NCI-H1092 (cell line): ENCODE measurements at places on chromosomes 1 and 21.

GRCh38 chr1:110604586-110605148, 1.5 kb downstream of the KCNA2 start:
- no peak for DNase-seq

GRCh38 chr1:153697191-153698019, 18.9 kb downstream of the NPR1 start:
- DNase-seq = no peak

GRCh38 chr1:109930252-109930993, 19.8 kb downstream of the CSF1 start:
- no peak for DNase-seq

DNA sequence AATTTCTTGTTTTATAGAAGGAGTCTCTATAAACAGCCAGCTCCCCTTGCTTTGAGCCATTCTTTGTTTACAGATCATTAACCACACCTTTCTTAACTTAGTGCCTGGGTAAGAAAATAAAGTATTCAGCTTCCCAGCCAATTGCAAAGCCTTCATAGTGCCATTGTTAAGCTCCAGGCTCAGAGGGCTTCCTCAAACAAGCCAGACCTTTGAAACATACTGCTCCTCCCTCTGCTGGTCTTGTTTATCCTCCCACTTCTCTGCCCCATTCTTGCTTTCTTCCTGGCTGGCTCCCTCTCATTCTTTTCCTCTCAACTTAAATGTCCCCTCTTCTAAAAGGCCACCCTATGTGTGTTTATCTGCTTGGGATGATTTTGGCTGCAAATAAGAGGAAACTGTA, 319.4 kb upstream of the ST6GALNAC5 start:
- DNase-seq = no peak

DNA sequence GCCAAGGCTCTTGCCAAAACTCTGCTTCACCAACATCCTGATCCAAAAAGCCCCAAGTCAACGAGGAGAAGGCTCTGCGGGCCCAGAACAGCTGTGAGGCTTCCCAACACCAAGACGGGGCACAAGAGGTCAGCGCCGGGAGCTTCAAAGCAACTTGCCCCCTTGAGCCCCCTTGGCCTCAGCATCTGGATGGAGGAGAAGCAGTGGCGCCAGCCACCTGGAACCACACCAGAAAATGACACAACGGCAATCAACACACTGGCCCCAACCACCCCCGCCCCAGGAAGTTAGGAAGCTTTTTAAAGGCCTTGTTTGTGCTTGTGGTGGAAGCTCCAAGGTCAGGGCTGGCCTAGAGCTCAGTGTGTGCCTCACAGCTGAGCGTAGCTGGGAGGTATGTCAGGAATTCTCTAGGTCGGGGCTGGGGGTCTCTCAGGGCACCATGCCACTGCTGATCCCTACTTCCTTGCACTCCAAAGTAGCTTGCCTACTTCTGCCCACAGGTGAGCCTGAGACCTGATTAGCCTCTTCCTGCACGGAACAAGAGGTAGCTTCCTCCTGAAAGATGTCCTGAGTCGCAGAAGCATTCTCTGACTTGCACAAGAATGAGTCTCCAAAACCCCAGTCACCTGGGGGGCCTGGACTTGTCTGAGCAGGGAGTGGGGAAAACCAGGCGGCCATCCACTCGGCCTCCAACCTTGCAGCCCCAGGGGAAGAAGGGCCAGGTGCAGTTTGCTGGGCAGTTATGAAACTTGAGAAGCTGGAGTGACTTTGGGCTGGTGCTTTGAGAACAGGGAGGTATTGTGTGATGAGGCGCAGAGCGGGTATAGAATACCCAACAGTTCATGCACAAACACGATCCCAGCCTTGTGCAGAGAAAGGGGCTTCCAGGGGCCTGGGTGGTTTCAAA, 9.7 kb upstream of the SRP9 start:
- DNase-seq = peak; percentile 75

DNA sequence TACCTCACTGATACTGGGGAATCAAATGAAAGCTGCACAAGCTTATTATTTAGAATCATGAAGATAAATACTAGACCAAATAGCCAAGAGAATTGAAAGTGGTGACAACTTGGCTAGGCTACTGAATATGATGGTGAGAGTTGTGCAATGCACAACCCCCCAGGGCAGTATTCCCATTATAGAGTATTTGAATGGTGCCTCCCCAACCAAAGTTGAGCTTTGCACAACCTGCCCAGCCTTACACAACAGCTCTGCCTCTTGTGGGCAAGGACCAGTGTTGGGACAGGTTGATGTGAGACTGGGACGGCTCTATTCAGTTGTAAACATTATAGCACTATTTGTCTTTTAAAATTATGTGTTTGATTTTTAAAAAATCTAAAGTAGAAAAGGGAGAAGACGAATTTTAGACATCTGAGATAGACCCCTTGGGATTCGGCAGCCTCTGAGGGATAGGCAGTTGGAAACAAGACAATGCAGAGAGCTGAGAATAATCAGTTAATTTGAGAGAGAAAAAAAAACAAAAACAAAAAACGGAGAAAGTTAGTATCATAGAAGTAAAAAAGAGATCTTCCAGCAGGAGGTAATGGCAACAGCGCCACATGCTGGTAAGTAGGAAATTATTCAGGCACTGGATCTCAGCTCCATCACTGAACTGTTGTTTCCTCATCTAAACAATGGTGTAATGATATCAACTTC, 91.0 kb upstream of the KCNA3 start:
- peak; percentile 25 for DNase-seq

DNA sequence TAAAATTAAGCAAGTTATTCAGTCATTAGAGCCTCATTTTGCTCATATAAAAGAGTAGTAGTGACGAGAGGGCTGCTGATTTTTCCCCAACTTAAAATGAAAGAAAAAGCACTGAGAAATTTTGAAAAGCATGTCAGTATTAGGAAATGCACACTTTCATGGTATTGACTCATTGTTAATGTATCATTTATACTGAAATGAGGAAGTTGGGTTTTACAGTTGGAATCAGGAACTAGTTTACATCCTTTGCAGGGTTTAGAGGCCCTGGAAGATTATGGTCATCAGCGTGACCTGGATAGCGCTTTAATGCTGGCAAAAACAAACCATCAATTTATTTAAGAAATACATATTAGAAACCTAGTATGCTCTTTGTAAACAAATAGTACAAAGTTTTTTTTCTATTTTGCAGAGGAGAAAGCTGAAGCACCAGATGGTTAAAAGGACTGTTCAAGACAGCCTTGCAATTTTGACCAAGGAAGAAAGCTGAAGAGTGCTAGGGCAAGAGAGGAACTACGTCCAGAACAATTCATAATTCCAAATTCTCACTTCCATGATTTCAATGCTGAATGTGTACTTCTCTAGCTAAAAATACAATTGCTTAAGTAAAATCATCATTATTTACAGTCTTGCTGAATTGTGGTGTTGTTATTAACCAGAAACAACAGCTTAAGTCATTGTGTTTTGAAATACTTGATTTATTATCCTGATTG, 94.8 kb upstream of the SGIP1 start:
- no peak for DNase-seq

GRCh38 chr1:147109762-147110161, 62.5 kb downstream of the PRKAB2 start:
- DNase-seq = no peak

DNA sequence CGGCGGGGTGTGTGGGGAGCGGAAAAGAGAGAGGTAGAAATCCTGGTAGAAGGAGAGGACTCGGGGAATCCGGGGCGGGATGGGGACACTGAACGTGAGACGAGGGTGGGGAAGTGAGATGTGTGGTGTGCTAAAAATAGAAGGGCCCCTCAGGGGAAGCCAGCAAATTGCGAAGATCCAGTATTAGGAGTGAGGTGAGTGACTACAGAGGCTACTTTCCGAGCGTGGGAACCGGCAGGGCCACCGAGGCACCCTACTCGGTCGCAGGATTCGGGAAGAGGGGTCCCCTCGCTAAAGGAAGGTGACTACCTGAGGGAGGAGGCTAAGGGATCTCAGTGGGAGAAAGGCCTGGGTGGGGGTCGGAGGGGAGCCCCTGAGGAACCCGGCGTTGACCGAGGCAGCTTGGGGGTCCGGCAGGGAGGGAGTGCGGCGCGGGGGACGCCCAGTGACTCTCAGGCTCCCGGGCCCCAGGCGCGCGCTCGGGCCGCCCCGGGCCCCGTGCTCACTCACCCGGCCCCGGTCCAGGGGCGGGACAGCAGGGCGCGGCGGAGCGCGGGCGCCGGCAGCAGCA, 318 bp downstream of the ALDH4A1 start:
- DNase-seq = no peak

- DNase-seq = no peak
Measured at GRCh38 chr1:211343607-211344006, 17.0 kb downstream of the TRAF5 start.

GRCh38 chr1:230082211-230082610, 15.2 kb downstream of the GALNT2 start:
- no peak for DNase-seq

DNA sequence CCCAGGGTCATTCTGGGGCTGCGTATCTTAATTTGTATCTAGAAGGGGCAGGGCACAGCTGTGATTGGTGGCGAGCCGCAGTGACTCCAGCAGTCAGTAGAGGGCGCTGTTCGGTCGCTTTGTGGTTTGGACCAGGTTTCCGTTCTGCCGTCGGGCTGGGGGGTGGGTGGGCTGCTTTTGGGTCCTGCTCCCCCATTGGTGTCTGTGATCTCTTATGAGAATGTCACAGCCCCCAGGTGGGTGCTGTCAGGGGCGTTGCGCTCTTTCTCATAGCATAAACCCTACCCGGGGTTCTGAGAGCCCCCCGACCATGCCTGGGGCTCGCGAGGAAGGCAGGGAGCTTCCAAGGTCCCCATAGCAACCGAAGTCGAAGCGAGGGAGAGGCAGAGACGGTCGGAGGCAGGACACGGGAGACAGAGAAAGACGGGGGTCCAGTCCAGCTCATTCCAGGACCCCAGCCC, 5.4 kb downstream of the TFF3 start:
- DNase-seq = peak; percentile 65

GRCh38 chr1:48873944-48874343, 97.3 kb upstream of the BEND5 start:
- DNase-seq = no peak

GRCh38 chr1:6249739-6250689, 6.0 kb downstream of the HES3 start:
- DNase-seq = no peak

DNA sequence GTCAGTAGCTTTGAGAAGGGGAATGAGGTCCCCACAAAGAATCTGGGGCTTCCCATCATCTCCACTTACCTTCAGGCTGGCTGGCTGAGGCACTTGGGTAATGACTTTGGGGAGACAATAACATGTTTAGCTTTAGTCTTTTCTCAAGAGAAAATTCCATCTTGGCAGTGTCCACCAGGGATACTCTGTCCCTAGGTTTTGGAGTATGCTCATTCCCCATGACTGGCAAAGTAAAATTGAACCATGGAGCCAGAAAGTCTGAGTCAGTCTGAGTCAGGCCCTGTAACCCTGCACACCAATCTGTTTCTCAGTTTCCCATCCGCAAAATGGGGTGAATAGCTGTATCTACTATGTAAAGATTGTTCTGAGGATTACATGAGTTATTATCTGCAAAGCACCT, 28.2 kb downstream of the RUNX1 start:
- no peak for DNase-seq

- no peak for DNase-seq
Measured at GRCh38 chr1:147822292-147822691, 61.9 kb upstream of the GJA5 start.

DNA sequence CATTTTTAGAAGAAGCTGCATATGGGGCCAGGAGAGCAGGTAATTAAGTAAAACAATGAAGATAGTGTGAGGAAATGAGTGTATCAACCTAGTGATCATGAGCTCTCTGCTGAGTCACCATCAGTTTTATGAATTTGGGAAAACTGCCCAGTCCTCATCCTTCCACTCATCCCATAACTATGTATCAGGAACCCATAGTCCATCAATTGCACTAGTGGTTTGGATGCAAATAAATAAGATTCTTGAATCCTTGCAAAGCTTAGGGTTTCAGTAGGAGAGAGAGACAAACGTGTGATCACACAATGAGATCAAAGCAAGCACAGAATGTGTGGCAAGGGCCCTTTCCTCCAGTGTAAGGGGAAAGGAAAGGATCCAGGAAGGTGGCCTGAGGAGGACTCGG, 145.6 kb downstream of the ZZZ3 start:
- DNase-seq = no peak

DNA sequence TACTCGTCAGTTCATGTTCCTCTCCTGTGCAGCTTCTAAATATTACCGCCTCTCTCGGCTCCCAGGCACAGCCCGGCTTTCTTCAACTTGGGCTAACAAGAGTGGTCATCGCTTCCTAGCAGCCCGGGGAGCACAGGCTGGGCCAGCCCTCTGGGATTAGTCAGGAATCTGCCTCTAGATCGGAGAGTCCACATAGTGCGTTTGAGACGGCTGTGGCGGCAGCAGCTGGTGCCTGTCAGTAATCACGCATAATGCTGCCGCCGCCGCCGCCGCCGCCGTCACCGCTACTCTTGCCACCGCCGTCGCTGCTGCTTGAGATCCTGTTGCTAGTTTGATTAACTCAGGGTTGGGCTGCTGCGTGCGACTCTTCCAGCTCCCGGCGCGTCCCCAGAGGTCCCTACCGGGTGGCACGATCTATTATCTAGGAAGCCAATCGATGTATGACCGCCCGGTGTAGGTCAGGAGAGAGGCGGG, at the start of gene RXRG:
RXRG (minus strand) TSS at position 230 of the 474 bp plus-strand sequence. CDS start 233 bp downstream, outside the sequence.
- peak; percentile 36 for DNase-seq

GRCh38 chr1:158819461-158820443, 11.4 kb upstream of the MNDA start:
- no peak for DNase-seq

DNA sequence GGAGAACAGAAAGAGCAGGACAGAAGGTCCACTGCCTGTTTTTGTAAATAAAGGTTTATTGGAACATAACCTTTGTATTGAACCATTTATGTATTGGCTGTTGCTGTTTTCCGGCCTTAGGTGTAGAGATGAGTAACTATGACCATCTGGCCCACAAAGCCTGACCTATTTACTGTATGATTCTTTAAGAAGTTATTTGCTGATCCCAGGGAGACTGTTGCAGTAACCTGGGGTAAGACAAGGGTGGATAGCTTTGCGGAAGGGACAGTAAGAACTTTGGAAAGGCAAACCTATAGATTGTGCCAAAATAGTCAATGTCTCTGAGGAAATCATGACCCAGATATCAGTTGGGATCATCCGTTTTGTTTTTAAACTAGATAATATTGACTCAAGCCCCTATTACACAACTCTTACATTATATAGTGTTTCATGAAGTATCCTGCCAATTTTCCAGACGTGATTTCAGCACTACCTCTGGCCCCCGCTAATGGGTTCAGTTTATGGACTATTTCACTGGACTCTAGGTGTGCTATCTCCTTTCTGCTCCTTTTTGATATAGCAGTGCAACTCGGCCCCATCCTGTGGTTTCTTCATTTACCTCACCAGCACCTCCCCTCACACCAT, 20.8 kb upstream of the TLCD4 start:
- DNase-seq = no peak

DNA sequence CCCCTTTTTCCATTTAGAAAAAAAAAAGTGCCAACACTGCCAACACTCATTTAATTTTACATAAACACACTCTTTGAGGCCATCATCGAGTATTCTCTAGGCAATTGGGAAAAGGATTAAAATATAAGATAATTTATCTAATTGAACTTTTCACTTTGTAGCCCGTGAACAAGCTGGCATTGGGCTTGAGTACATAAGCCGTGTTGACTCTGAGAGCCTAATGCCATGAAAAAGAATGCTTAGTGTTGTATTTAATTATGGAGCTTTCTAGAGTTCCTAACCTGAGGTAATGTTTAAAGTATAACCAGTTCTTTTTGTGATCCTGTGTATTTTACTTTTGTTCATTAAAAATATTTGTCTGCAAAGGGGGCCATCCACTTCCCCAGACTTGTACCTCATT, 193.8 kb downstream of the LYPLAL1 start:
- DNase-seq = peak; percentile 26
